GOT3 (cell line): ENCODE measurements at places on chromosomes 7 and 10.

GRCh38 chr10:76160446-76161300 lies 729.2 kb downstream of the LRMDA start:
- DNase-seq = no peak

- DNase-seq = no peak
These were observed 178.0 kb downstream of the IMMP2L start for GRCh38 chr7:111384065-111384891.

DNA sequence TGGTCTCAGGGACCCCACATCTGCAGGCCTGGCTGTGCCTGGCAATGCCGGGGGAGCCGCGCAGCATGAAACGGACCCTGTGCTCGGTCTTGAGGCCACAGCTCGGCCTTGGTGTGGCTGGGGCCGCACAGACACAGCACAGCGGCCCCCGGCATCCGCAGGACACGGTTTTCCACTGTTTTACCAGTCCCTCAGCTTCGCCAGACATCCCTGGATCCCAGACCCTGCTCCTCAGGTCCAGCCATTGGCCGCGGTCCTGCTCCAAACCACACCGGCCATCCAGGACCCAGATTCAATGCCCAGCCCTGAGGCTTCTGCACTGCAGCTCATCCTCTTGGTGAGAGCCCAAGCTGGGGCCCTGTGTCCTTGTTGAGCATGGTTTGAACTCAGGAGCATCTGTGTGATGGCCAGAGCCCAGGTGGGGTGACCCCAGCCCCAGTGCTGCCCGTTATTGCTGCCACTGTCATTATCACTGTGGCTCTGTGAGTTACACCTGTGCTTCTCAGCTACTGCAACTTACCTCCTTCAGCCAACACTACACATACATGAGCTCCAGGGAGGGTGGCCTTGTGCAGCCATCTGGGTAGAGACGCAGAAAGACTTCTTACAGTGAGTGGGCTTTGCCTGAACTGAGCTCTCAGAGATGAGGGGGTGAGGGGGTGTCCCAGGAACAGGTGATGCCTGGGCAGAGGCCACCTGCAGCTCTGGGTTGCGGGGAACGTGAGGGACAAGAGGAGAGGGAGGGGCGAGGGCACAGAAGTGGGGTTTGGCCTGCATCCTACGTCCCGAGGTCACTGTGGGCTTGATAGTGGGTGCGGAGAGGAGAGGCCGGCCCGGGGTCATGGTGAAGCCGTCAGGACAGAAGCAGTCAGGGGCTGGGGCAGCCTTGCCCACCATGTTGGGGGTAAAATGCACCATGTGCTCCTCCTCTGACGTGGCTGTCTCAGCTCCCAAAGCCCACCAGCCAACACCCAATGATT lies 567.6 kb downstream of the PTPRN2 start:
- DNase-seq = no peak

DNA sequence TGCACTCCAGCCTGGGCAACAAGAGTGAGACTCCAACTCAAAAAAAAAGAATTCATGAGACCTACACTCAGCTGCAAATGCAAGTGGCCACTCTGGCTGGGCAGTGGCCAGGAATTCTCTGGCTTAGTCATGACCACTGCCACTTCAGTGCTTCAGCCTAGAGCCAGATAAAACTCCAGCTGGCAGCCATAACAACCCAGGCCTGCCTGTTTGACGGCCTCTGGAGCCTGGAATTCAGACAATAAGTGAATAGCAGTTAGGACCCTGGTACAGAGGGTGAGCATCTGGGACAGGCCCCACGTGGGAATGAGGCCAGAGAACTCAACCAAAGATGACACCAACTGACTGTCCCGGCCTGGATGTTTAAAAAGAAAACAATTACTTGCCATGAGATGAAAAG lies 18.9 kb downstream of the RCC1L start:
- peak; percentile 4 for DNase-seq

- DNase-seq = no peak
These were observed 8.3 kb downstream of the PRRT4 start for GRCh38 chr7:128353189-128353588.
